ENCODE measurements at places on chromosomes 4 and X.

GRCh38 chr4:160450876-160451275 lies 1348.0 kb downstream of the RAPGEF2 start:
- no peak for DNase-seq

DNA sequence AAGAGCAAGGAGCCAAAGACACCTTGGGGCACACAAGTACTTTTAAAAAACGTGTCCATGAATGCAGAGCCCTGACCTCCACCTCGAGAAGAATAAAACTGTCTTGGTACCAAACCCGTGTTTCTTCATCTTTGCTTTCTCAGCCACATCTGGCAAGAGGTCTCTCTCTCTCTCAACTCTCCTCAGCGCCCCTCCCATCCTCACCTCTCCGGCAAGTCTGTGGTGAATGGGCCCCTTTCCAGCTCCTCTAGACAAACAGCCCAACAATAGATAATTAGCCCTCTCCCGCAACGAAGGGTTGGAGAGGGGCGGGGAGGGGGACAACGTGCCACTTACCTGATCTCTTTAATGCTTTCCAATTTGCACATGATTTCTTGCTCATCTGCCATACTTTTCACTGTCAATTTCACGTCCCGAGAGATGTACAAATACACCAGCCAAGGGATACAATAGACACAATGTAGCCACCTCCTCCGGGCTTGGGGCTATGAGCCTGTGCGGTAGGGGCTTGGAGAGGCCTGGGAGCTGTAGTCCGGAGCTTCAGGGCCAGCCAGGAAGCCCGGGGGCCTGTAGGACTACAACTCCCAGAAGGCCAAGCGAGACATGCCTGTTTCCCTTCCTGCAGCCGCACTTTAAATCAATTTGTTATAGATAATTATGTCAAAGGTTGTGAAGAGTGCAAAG lies at the start of gene ZC4H2:
ZC4H2 (minus strand) TSS at position 462 of the 684 bp plus-strand sequence; CDS start at position 389, 73 bp downstream.
- DNase-seq: peak; percentile 72

- no peak for DNase-seq
Observed at GRCh38 chr4:172996571-172997216, 171.9 kb upstream of the GALNT7 start.

GRCh38 chr4:39658756-39659155 lies 20.1 kb upstream of the SMIM14 start:
- DNase-seq: no peak

DNA sequence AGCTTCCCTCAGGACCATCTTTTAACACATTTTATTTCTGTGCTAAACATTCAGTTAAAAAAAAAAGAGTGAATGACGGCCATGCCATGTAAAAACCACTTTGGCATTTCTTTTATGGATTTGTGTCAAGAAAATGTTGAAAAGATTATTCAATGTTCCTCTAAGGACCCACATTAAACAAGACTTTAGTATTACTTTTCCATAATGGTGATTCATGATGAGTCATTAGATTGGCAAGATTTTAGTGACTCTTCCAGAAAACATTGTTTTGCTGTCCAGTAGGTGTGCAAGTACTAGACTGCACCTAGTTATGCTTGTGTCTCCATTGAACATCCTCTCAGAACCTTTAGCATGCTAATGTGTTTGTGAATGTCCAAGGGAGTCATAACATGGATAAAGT lies 748.6 kb downstream of the STPG2 start:
- DNase-seq: no peak

GRCh38 chr4:168134651-168135050 lies 42.3 kb downstream of the ANXA10 start:
- no peak for DNase-seq

GRCh38 chr4:107333518-107333917 lies 297.4 kb upstream of the DKK2 start:
- no peak for DNase-seq

DNA sequence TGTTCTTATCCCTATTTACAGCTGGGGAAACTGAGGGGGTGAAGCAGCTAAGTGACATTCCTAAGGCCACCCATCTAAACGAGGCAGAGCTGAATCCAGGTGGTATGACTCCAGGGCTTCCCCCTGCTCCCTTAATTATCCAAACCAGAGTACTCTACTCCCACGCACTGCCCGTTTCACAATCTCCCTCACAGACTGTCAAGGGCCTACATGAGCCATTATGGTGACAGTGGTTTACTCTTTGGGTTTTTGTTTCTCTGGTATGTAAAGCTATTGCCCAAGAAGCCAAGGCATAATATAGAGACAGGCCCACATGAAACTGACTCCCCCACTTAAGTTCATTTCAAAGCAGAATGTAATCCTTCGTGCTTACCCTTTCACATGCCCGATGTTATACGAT lies 95.1 kb downstream of the NHS start:
- DNase-seq: no peak

DNA sequence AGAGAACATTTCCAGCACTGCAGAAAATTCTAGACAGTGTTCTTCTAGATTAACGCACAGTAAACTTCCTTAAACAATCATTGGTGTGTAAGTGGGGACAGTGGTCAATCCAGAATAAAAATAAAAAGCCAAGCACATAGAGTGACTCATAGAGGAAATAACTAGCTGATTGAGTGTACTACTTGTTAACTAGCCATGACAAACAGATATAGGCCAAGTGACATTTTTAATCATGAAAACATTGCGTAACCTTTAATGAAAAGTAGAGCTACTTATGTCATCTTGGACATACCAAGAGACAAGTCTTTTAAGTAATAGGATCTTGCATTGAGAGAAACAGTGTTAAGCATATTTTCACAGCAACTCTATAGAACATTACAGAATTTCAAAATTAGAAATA lies 233.9 kb upstream of the MAB21L2 start:
- DNase-seq: no peak

- no peak for DNase-seq
Observed at GRCh38 chrX:19889582-19890342, 2.4 kb upstream of the SH3KBP1 start.

DNA sequence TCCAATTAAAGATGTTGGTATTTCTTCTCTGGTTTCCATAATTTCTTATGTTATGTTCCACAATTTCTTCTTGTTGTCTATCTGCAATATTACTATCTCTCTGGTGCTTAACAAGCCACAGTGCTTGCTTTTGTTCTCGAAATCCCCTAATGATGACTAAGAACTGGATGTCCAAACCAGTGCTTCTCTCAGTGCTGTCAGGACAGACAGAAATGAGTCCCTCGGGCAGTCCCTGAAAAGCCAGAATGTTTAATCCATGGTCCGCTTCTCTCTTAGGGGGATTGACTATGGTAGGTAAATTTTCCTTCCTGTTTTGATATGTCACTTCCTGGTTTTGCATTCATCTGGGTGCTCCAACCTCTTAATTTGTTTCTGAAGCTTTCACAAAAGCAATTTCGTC lies 321.6 kb upstream of the PCDH10 start:
- DNase-seq: no peak

GRCh38 chr4:81211956-81212355 lies 3.1 kb downstream of the PRKG2 start:
- no peak for DNase-seq

GRCh38 chr4:126955292-126956183 lies 677.2 kb upstream of the INTU start:
- no peak for DNase-seq

DNA sequence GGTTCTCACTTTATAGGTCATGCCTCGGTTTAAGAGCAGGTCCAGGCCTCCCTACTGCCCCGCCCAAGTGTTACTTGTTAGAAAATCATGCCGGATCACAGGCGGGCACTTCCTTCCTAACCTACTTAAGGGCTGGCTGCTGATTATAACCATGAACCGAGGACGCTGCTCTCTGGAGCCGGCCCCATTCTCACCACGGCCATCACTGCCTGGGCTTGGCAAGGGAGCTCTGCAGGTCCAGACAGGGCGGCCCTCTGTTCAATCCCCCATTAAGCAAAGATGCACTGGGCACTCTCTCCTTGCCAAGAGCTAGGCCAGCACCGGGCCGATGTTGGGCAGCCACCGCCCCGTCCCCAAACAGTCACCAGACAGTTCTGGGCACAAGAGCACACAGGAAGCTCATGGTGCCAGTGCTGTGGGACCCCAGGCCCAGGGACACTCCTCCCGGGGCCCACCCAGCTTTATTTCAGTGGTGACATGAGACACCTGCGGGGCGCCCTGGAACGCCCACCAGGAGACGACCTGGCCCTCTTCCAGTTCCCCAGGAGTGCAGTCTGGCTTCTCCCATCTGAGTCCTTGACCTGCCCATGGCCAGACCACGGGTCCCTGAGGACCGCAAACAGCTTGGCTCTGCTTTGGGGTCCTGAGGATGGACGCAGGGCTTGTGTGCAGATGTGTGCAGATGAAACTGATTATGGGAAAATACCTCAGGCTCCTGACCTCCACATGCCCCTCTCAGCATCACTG lies 44.0 kb downstream of the ABLIM2 start:
- DNase-seq: no peak

DNA sequence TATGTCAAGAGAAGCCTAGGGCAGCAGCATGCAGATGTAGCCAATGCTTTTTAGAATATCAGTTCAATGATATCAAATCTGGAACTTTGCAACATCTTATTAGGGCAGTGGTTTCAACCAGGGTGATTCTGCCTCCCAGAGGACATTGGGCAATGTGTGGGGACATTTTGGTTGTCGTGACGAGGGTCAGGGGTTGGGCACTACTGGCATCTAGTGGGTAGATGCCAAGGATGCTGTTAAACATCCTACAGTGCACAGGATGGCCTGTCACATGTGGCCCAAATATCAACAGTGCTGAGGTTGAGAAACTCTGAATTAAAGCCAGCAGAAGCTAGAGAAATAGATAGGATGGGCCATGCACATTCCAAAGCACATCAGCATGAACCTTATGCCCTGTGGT lies 152.3 kb downstream of the AMELX start:
- no peak for DNase-seq

- no peak for DNase-seq
Observed at GRCh38 chr4:84879651-84880200, 86.8 kb downstream of the WDFY3 start.

DNA sequence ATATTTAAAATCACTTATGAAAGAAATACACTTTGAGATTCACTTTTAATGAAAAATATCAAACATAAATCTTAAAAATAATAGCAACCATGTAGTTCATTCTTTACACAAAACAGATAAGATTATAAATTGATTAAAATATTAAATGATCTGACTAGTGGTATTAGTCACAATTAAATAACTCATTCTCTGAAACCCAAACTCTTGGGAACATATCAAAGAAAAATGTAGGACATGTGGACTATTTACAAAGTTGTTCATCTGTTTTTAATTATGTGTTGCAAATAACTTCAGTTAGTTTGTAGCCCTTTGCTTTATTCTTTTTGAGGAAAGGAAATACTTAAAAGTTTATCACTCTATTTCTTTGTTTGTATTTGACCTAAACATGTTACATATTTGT lies 9.5 kb upstream of the GUCY1A1 start:
- DNase-seq: no peak

DNA sequence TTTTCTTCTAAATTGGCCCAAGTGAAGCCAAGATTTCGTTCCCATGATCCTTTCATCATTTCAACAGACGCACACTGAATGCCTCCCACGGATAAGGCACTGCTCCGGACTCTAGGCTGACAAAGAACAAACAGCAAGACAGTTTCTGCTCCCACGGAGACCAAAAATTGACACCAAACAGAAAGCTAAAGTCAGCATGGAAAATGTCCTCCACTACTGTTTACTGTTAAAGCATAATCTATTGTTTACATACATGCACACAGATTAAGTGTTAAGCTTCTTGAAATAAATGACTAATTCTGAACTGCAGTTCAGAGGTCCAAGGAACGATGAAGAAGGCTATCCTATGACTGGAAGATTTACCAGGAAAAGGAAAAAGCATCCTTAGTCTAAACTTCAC lies 199.6 kb downstream of the AASDH start:
- DNase-seq: no peak

- peak; percentile 62 for DNase-seq
Observed at GRCh38 chr4:1505511-1506460, 99.5 kb upstream of the NKX1-1 start.

- no peak for DNase-seq
Observed at GRCh38 chr4:83631066-83631465, 95.2 kb downstream of the GPAT3 start.

GRCh38 chr4:61200187-61200915 lies at the start of gene ADGRL3:
Gene ADGRL3, plus strand, starts transcription at chr4:61200326.
- peak; percentile 86 for DNase-seq

- DNase-seq: no peak
Observed at GRCh38 chr4:138706201-138706600, 309.4 kb upstream of the NOCT start.

Measured in type B pancreatic cell (in vitro differentiated cells).